Left kidney (tissue), 8 donors: ENCODE measurements at places on chromosomes 11 and 22.
A peak's percentile ranks its signal among the peaks of the same experiment; 100 is the strongest.

GRCh38 chr22:38748487-38749136, 7.2 kb downstream of the SUN2 start:
- no peak for DNase-seq

- DNase-seq, result peak; percentile 41
These were observed 187.3 kb upstream of the SYT13 start for GRCh38 chr11:45473341-45473895.

GRCh38 chr22:43953988-43954785, 1.1 kb upstream of the SAMM50 start:
- no peak for DNase-seq

DNA sequence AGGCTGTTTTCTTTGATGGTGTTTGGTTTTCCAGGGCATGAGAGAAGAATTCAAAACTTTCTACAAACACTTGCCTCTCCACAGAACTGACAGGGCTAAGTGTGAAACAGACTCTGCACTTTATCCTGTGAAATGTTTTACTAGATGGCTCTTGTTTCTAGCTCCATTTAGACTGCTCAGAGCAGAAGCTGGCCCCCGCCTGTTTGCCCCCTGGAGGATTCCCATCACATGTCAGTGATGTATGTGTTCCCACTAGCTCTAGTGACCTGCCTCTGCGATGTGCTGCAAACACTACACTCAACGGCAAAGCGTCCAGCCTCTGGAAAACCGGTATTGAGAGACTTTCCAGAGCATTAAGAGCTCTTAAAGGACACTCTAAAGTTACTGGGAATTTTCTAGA, 41.4 kb upstream of the PCF11 start:
- no peak for DNase-seq

- no peak for DNase-seq
These were observed 1840.1 kb upstream of the RAG2 start for GRCh38 chr11:38438091-38438490.

- no peak for DNase-seq
These were observed 4.0 kb downstream of the NF2 start for GRCh38 chr22:29607426-29607825.

DNA sequence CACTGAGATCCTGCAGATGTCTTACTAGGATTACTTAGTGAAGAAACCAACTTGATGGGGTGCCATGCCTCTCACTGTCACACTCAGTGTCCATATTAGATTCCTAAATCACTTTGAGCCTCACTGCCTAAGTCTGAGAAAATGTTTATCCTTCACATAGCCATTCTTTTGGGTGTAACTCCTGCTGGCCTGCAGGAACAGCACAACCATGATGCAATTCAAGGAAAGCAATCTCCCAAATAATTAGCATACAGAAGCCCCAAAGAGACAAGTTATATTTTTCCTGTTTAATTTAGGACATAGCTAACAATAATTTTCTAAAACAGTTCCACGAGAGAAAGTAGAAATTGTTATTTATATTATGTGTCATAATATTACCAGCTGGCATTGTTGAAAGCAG, 655.5 kb downstream of the KCNA4 start:
- DNase-seq, result no peak

DNA sequence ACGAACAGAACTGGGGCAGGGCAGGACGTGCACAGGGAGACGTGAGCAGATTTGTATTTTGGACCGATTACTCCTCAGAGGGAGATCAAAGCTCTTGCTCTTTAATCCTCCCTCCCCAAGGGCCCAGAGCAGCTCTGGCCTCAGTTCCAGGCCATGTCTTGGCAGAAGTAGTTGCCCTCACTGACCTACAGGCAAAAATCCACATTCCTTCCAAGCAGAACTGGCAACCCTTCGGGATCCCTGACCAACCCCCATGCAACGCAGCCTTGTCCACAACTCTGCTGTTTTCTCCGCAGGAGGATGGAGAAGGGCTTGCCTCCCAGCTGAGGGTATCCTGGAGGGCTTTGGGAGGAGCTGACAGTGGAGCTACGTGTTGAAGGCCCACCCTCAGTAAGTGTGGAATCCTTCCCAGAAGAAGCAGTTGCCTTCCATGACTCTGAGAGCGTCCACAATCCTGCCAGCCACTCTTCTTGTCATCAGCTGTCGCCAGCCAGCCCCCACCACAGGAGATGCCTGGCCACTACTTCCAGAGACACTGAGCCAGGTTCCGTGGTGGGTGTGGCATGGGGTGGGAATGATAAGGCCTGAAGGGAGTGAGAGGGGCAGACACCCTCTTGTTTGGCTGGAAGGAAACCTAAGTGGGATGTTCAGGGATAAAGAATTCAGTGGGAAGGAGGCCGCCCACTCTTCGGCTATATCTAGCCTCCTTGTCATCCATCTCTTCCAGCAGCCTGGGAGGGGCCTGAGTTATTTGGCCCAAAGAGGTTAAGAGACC, 68.1 kb downstream of the PDE2A start:
- DNase-seq, result no peak

DNA sequence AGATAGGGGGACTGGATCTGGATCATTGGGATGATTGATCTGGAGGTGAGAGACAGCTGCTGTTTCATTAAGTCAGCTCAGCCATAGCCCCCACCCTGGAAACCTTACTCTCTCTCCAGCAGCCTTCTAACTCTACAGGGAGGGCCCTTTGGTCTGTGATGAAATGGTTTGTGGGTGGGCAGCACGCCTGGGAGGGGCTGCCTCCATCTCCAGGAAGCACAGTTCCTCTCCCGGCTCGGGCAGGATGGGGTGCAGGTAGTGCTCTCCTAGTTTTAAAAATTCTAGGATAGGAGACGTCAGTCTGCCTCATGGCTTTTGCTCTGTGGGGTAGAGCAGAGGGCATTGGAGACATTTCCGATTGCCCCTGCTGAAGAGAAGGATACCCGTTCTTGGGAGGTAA, 89.7 kb downstream of the CEP164 start:
- no peak for DNase-seq
